ENCODE measurements at places on chromosomes 7 and 10. TPM values are rescaled to one million over a fixed set of nuclear protein-coding genes. Genes with fewer than 3 reads are reported as not detected.

Gene IGFBP1
- 0.49 TPM for total RNA-seq

Gene AOAH
- 1.8 TPM for total RNA-seq

Gene ZNF277
- total RNA-seq = 13.5 TPM

DNA sequence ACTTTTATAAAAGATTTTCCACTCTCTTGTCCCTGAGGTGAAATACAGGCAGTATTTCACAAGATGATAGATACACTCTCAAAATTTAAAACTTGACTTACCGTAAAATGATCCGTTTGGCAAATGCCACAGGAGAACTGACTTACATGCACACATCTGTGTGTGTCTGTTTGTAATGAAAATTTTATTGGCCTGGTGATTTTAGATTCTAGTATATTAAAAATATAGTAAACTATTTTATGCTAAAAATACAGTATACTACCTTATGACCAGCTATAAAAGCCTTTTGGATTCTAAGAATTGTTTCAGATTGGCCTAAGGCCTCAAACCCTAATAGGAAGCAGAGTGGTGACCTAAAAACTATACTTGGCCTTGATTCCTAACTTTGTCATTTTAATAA, 362.7 kb downstream of the IPMK start:
- no peak overlapping the region for H3K27ac ChIP-seq
- no peak overlapping the region for H3K4me3 ChIP-seq

DNA sequence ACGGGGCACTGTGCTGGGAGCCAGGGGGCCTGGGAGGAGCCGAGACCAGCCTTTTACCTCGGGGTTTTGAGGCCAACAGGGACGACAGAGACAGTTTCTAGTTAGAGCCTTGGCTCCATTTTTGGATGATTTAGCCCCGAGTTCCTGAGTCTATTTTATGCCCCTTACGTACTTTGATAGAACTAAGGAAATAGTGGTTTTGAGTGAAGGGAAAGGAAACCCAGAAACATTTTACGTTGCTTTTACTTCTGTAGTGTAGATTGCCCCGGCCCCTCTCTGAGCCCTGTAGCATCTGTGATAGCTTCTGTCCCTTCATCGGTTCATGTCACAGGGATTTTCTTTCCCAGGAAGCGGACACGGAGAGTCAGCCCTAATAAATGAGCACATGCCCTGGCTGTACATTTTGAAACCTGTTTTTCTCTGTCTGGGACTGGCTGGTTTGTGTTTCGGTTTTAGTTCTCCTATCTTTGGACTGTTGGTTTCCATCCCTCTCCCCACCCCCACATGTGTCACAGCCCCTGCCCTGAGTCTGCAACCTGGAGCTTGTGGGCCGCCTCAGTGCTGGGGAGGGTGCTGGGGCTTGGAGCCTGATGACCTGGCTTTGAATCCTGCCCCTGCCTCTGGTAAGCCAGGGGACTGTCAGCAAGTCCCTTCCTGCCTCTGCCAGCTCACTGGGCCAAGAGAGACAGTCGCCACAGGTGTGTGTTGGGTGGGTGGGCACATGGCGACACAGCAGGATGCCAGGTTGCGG, 6.9 kb upstream of the ORAI2 start:
- no peaks in the 10 kb centered on the region for H3K36me3 ChIP-seq
- H3K27me3 ChIP-seq = no peaks in the 10 kb centered on the region
- no peaks in the 10 kb centered on the region for H3K4me1 ChIP-seq
- H3K4me3 ChIP-seq = no peak overlapping the region
- H3K27ac ChIP-seq = no peak overlapping the region
- DNase-seq = no peak

- DNase-seq = no peak
- H3K27ac ChIP-seq = no peak overlapping the region
- H3K27me3 ChIP-seq = no peaks in the 10 kb centered on the region
- H3K4me3 ChIP-seq = no peak overlapping the region
- peaks cover 14% of the 10 kb centered on the region for H3K36me3 ChIP-seq
Measured at GRCh38 chr10:28594406-28594805, 61.5 kb downstream of the WAC start.

DNA sequence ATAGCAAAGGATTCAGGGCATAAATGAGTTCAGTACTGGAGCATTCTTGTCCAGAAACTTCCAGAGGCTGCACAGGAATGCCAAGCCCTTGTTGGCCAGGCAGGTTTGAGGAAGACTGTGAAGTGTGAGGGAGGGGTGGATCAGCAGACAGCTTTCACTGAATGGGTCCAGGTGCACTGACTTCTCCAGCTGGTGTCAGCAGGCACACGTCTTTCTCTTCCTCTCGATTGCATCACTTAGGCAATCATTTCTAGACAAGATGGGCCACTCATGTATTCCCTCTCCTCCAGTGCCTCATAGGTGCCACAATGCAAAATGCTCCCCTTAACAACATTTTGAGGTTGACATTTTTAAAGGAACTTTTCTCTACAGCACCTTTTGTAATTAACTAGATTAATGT, 15.6 kb upstream of the PLEKHS1 start:
- H3K27me3 ChIP-seq = no peaks in the 10 kb centered on the region
- no peaks in the 10 kb centered on the region for H3K36me3 ChIP-seq
- H3K27ac ChIP-seq = no peak overlapping the region
- no peaks in the 10 kb centered on the region for H3K4me1 ChIP-seq
- no peak for DNase-seq
- no peak overlapping the region for H3K4me3 ChIP-seq

All from gastrocnemius medialis (tissue), 4 donors.